ENCODE measurements at places on chromosomes 7 and 10.
A peak's percentile ranks its signal among the peaks of the same experiment; 100 is the strongest.

- DNase-seq: no peak
Observed at GRCh38 chr10:61542596-61542995, 89.4 kb upstream of the TMEM26 start.

- DNase-seq: no peak
Observed at GRCh38 chr10:99497343-99498025, 35.3 kb upstream of the NKX2-3 start.

DNA sequence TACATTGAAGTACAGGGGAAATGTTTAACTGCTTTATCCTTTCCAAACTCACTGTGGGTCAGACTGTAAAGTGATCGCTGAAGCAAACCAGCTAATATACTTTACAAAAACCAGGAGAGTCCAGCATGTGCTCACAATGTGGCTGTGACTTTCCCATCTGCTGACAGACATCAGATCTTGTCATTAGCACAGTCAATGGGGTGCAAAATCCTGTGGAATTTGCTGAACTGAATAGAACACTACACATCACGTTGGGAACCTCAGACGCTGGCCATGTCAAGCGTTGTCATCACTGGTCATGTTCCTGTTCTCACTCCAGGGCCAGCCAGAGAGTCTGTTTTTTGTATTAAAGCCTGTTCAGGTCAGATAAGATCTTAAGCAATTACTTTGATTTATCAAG, 83.4 kb downstream of the AGMO start:
- DNase-seq: no peak

DNA sequence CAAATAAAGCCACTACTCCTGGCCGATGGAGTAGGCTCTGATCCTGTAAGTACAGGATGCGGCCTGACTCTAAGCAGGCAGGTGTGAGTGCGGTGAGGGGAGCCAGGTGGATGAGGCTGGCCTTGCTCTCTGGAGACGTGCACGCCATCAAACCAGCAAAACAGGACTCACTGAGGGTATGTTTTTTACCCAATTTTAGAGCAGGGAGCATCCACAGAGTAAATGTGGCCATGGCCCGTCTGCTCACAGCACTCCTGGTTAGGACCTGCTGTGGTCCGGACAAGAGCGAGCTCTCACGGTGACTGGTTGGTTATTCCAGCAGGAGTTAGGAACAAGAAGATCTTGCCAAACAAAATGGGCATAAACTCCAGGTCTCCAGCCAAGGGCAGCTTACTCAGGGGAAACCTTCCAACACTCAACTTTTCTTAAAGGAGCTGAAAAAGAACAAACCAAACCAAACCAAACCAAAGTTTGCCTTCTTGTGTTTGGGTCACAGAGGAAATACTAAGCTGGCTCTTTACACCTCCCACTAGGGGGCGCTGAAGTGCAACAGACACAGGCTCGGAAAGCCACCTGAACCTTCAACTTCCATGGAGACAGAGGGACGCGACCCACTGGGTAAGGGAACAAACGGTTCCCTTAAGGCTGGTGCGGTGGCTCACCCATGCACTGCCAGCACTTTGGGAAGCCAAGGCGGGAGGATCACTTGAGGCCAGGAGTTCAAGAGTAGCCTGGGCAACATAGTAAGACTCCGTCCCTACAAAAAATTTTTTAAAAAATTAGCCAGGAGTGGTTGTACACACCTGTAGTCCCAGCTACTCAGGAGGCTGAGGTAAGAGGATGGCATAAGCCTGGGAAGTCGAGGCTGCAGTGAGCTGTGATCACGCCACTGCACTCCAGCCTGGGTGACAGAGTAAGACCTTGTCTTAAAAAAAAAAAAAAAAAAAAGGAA, 122.4 kb downstream of the CLEC2L start:
- peak; percentile 83 for DNase-seq

DNA sequence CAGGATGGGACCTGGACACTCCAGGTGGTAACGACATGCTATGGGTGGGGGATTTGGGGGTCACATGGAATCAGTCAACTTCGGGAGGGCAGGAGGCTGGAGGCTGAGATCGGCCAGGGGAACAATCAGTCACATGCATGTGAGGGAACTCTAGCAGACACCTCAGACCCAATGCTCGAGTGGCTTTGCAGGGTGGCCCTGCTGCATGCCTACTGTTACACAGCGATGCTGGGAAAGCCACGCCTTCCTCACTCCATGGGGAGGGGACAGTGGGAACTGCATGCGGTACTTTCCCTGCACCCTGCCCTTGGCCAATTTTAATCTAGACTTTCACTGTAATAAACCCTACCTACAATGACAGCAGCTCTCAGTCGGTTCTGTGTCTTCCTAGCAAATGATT, 6.6 kb upstream of the ZNF32 start:
- DNase-seq: no peak

DNA sequence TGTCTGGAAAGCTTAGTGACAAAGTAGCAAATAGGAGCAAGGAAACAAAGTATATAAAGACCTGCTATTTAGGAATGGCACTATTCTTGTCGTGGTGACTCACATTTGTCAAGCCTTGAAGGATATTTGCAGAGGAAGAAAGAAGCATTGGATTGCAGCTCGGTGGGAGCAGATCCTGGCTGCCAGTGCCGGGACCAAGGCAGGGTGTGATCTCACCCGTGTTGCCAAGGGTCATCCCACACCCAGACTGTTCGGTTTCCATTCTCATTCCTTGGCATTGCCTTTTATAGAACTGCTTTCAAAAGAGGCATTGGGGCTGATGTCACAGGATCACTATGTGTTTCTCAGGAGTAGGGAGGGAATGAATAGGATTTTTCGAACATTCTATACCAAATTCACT, 176.2 kb downstream of the GALNT17 start:
- DNase-seq: no peak

GRCh38 chr10:33086100-33086499, 128.1 kb upstream of the ITGB1 start:
- DNase-seq: no peak

DNA sequence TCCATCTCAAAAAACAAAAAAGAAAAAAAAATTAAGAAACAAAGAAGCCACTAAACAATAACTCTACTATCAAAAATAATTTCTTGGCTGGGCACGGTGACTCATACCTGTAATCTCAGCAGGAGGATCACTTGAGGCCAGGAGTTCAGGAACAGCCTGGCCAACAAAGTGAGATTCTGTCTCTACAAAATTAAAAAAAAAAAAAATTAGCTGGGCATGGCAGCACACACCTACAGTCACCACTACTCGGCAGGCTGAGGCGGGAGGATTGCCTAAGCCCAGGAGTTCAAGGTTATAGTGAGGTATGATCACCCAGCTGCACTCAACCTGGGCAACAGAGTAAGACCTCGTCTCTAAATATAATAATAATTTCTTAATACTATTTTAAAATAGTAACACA, 69.0 kb downstream of the PARD3 start:
- no peak for DNase-seq

GRCh38 chr7:126210707-126211106, 1042.0 kb downstream of the GRM8 start:
- DNase-seq: no peak

DNA sequence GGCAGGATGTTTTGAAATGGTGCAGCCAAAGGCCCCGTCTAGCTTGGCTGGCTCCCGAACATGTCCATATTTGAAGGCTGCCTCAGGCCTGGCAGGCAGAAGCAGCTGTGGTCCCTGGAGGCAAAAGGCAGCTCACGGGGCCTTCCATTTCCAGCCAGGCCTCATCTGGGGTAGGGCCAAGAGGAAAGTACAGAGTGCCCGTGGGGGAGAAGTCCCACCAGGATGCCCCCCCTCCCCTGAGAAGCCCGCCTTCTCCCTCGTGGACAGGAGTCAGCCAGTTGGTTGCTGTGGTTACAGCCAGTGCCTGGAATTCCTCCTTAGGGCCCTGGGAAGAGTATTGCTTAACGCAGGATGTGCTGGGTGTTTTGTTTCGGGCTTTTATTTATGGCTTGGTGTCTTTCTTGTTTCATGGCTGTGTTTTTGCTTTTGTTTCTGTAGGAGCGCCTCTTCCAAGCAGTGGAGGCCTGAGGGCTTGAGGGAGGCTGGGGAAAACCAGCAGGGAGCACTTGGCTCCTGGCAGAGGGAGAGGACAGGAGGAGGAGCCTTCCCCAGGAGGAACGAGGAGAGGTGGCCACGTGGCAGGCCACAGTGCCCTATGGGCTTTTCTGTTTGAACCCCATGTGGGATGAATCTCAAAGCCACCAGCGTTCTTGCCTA, 45.4 kb downstream of the CHST3 start:
- no peak for DNase-seq

GRCh38 chr10:91214911-91215310, 5.6 kb upstream of the PCGF5 start:
- DNase-seq: no peak

DNA sequence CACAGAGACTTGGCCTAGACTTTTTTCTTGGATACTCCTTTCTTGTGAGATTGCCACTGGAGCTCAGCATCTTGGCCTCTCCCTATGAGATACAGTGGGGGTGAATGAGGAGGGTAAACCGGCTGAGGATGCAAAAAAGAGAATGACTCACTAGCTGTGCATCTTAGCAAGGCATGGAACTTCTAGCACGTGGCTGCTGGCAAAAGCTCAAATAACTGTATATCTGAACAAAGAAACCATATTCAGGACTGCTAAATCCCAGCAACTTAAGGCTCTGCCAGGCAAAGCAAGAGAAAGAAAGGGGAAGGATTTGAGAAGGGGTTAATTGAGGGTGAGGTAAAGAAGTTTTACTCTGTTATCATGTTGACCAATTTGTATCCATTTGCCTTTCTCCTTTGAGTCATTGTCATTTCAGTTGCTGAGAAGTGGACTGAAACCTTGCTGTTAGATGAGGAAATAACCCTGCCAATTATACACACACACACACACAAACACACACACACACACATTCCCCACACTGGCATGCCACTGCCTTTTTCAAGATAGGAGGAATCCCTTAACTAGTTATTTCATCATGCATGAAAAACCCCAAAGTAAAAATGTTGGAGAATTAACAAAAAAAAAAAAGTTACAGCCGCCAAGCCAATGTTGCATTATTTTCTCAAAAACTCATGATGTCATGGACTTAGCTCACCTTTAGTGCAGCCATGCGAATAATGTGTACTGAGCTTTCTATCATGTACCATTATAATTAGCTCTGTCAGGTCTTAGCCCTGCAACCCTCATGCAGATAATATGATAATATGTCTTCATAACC, 997.3 kb downstream of the LRMDA start:
- no peak for DNase-seq

DNA sequence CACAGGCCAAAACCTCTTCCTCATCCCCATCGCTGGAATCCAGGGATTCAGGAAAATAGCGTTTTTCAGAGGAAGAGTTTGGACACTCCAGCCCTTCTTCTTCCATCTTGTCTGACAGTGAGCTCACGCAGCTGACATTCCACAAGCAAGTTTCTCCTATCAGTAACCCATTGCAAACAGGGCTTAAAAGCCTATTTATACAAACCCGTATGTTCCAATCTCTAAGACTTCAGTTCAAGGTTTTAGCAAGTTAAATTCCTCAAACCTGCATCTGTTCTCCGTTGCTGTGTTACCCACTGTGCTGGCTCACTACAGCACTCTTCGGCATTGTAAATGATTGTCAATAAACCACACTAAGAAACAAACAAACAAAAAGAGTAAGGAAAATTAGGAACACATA, 373 bp downstream of the DHX32 start:
- DNase-seq: no peak

GRCh38 chr7:93048136-93048930, 69.4 kb downstream of the SAMD9 start:
- DNase-seq: no peak

- no peak for DNase-seq
Observed at GRCh38 chr7:112009081-112009480, 197.1 kb downstream of the DOCK4 start.

DNA sequence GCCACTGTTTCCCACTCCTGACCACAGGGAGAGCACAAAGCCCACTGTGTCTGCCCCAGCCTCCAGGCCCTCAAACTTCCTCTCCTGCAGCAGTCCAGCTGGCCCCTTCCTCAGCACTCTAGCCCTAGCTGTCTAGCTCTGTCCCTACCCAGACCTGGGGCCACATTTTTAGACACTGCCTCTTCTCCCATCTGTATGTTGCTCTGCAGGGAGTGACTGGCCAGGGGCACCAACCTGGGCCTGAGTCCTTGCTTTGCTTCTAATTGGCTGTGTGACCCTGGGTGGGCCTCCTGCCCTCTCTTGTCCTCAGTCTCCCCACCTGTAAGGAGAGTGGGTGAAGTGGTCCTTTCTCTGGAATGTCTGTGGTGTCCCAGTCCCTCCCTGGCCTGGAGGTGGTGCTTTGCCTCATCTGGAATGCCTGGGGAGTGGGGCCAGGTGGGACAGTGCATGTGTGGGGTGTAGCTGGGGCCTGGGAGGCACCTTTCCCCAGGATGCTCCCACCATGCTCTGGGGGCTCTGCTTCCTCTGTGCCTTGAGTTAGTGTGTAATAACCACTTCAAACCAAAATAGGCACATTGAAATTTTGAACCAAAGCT, 25.1 kb downstream of the AQP1 start:
- DNase-seq: no peak

GRCh38 chr7:138515001-138515528, 55.0 kb downstream of the TRIM24 start:
- no peak for DNase-seq

GRCh38 chr7:3218411-3219225, 82.4 kb upstream of the SDK1 start:
- no peak for DNase-seq

GRCh38 chr7:150398965-150399320, 19.8 kb downstream of the ZNF775 start:
- DNase-seq: no peak

DNA sequence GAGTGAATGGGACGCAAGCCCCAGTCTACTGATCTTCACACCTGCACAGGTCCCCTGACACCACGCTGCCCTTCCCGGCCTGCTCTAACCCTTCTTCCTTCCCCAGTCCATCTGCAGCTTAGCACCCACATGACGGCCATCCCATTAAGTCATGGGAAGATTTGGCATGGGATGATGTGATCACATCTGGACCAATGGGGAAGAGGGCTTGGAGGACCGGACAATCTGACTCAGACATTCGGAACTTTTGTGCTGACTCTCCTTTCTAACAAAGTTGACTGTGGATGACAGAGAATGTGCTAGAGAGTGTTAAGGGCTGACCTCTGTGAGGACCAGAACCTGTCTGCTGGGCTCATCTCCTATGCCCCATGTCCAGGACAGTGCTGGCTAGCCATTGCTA, 15.6 kb downstream of the CXCL12 start:
- DNase-seq: no peak

- no peak for DNase-seq
Observed at GRCh38 chr10:3295582-3296151, 123.1 kb upstream of the PITRM1 start.

DNA sequence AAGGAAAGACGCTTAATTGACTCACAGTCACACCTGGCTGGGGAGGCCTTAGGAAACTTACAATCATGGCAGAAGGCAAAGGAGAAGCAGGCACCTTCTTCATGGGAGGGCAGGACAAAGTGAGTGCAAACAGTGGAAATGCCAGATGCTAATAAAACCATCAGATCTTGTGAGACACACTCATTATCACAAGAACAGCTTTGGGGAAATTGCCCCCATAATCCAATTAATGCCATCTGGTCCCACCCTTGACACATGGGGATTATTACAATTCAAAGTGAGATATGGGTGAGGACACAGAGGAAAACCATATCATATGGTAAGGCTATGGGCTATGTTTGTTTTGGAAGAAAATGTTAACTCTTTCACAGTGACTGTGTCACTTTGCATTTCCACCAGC, 1272.5 kb upstream of the CELF2 start:
- DNase-seq: no peak

GRCh38 chr7:36546331-36546730, 156.7 kb downstream of the ANLN start:
- no peak for DNase-seq

All from Peyer's patch (tissue), 4 donors.